Left colon (tissue), 2 donors: ENCODE measurements at places on chromosomes 11 and 22. TPM values are rescaled to one million over a fixed set of nuclear protein-coding genes. Genes with fewer than 3 reads are reported as not detected.

Gene LINC01488
- not detected for total RNA-seq

GRCh38 chr11:108093128-108093904 is 28.1 kb upstream of the ACAT1 start:
- no peak for DNase-seq

- DNase-seq, result no peak
Measured at GRCh38 chr11:59429924-59430516, 3.8 kb upstream of the OR5A2 start.

- DNase-seq, result no peak
Measured at GRCh38 chr11:129323896-129324502, 51.6 kb upstream of the BARX2 start.

DNA sequence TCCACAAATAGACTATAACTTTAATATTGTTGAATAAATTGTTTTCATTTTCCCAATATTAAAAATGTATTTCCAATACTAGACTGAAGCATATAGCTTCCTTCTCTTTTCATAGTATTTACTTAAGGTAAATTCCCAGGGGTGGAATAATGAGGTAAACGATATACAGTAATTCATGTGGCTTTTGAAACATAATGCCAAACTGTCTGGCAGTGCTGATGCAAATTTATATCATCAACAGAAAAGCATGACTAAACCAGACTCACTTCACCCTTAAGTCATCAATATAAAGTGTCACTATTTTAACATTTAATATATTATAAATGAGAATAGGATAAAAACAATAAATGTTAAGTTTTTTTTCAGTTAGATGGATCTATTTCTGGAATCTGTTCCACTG is 13.6 kb downstream of the C2CD3 start:
- no peak for DNase-seq

DNA sequence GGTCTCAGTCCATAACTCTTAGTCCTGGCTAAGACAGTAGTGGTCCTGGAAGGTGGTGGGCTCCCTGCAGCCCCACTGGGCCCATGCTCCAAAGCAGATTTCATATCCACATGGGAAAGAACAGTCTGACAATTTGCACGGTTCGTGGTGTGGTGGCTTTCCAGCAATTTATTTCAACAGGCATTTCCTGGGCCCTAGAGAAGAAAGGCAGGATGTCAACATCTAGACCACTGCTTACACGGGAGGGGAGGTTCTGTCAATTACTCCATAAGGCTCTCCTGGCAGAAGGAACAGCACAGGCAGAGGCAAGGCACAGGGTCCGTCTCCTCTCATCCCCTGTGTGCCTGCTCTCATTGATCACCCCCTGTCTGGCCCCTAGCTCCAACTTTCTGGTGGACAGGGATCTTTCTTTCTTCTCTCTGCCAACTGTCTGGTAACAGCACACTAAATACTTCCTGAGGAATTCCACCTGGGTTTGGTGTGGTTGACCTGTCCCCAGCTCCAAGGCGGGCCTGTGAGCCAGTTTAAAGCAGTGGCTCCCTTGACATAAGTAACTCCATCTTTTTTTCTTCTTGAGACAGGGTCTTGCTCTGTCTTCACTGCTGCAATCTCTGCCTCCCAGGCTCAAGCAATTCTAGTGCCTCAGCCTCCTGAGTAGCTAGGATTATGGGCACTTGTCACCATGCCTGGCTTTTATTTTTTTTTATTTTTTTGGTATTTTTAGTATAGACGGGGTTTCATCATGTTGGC is 5.1 kb upstream of the A4GALT start:
- DNase-seq, result no peak

DNA sequence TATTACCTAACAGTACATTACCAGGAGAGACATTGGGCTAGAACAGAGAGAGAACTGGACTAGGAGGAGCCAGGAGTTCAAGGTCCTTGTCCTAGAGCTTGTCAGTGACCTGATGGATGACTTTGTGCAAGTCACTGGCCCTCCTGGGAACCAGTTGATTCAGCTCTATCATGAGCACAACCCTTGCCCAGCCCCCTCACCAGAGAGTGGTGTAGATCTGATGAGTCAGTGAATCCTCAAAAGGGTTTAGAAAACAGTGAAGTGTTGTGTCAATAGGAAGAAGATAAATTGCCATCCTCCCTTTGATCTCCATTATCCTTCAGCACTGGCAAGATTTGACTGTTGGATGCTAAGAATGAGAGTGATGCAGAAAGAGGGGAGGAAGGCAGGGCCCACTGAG is 24.3 kb downstream of the NEU3 start:
- DNase-seq, result no peak

DNA sequence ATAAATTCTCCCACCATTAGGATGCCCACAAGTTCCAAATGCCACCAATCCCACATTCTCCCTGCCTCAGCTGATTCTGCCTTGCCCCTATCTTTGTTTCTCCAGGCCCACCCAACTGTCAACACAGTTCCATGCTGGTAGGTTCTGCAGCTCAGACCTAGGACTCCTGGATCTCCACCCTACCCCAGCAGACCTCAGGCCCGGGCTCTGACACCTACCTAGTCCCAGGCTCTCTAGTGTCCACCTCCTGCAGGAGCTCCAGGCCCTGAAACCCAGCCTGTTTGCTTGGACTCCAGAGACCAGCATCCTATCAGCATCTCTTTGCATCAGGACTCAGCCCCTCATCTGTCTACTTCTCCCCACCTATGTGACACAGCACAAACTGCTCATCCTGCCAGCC is 86.5 kb downstream of the PDE2A start:
- DNase-seq, result no peak

DNA sequence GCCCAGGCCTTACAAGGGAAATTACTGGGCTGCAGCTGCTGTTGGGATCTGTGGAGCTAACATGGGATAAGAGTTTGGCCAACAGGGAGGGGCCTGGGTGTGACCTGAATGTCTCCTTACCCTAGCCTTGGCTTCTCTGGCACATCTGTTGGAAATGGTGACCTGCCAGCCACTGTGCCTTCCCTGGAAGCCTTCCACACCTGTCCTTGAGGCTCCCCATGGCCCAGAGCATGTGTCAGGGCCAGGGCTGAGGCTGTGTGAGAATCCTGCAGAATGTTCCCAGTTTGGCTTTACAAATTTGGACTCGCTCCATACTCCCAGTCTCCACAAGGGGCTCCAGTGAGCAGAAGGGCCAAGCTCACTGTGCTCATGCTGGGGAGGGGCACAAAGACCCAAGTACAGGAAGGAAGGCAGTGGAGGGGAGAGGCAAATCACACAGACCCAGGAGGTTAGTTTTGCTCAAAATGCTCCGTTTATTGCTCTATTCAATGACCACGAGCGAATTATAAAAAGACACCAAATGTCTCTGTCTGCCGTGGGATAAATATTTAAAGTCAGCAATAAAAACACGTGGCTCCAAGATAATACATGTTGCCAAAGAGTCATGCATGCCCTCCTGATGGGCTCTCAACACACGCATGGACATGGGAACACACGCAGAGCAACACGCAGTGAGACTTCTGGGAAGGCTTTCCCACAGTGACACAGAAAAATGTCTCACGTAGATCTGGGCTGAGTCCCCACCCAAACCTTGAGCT is 1.7 kb upstream of the IGSF22 start:
- no peak for DNase-seq

DNA sequence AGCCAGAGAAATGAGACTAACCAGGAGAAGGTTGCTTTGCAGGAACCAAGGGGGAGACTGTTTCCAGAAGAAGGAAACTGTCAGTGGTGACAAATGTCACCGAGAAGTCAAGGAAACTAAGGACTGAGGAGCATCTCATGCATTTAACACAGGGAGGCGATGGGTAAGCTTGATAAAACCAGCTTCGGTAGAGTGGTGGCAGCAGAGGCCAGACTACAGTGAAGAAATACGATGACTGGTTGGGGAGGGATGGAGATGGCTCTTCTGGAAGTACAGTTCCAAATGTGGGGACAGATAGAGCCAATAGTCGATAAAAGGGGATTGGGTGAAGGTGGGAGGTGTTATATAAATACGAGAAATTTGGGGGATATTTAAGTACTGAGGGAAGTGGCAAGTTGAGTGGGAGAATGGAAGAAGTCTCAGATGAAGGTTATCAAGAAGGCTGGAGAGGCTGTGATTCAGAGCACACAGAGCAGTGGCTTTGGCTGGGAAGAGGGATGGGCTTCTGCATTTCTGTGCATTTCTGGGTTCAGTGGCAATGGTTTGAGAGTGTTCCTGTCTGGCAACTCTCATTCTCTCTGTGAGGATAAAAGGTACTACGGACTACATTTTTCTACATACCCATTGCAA is 29.2 kb downstream of the SC5D start:
- peak; percentile 38 for DNase-seq

DNA sequence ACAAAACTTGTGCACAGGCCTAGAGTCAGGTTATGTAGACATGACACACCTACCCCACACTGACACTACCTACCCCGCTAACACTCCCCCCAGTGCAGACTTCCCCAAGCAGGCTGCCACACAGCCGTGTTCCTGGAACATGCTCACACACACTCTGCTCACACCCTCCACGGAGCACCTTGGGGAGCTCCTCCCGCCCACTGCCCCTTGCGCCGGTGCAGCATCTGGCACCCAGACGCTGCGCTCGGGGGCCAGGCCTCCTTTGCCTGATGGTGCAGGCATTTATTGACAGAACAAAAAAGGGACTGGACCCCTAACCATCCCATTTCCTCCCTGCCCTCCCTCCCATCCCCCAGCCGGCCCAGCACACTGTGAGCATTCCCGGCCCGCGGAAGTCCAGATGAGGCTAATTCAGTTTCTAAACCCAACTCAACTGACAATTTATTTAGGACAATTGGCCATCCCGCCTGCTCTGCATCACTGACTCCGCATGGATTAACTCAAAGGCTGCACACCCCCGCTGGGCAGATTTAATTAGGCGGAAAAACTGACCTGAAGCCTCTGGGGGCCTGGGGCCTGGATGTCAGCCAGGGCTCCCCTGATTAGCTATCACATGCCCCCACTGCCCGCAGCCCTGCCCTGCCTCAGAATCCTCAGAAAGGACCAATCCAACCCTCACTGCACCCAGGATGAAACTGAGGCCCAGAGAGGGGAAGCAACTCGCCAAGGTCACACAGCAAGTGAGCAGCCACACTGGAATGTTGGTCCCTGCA is 30.1 kb downstream of the KCNC1 start:
- DNase-seq, result no peak

- DNase-seq, result no peak
Measured at GRCh38 chr11:118046051-118046963, 30.6 kb upstream of the TMPRSS4 start.

- DNase-seq, result no peak
Measured at GRCh38 chr11:130308059-130308458, 6.7 kb downstream of the ZBTB44 start.
